ENCODE measurements at places on chromosomes 11 and 22. TPM values are rescaled to one million over a fixed set of nuclear protein-coding genes. Genes with fewer than 3 reads are reported as not detected.

Gene C11orf87
- not detected for total RNA-seq

Gene CLDN5
- total RNA-seq = 198 TPM

Gene OR52A5
- total RNA-seq = not detected

Gene SCGB1C1
- total RNA-seq = not detected

Gene TSSK2
- total RNA-seq = not detected

Gene PHLDB1
- total RNA-seq = 183 TPM

DNA sequence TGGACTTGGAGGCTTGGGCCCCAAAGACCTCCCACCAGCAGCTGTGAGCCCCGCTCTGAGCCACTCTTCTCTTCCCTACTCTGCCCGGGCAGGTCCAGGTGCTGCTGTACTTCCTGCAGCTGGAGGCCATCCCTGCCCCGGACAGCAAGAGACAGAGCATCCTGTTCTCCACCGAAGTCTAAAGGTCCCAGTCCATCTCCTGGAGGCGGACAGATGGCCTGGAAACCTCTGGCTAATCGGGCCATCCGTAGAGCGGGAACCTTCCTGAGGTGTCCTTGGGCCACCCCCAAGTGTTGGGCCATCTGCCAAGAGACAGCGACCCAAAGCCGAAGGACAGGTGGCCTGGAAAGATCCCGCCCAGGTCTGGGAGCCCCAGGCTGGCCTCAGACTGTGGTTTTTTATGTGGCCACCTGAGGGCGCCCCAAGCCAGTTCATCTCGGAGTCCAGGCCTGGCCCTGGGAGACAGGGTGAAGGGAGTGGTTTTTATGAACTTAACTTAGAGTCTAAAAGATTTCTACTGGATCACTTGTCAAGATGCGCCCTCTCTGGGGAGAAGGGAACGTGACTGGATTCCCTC lies 135.1 kb downstream of the BCR start:
- H3K4me3 ChIP-seq = no peak overlapping the region
- peaks cover 1% of the 10 kb centered on the region for H3K4me1 ChIP-seq
- H3K27me3 ChIP-seq = no peaks in the 10 kb centered on the region

GRCh38 chr11:17287058-17287457 lies 10.5 kb downstream of the NUCB2 start:
- no peaks in the 10 kb centered on the region for H3K27me3 ChIP-seq
- DNase-seq = no peak
- H3K4me1 ChIP-seq = no peaks in the 10 kb centered on the region
- H3K36me3 ChIP-seq = peaks cover 1% of the 10 kb centered on the region
- H3K27ac ChIP-seq = no peak overlapping the region
- H3K4me3 ChIP-seq = no peak overlapping the region
